NCI-H1436 treated with DMSO at 0.1 percent for 48 hours (cell line): ENCODE measurements at places on chromosomes 7 and 10.

GRCh38 chr7:137097111-137097510, 228.7 kb downstream of the CHRM2 start:
- no peak for DNase-seq

DNA sequence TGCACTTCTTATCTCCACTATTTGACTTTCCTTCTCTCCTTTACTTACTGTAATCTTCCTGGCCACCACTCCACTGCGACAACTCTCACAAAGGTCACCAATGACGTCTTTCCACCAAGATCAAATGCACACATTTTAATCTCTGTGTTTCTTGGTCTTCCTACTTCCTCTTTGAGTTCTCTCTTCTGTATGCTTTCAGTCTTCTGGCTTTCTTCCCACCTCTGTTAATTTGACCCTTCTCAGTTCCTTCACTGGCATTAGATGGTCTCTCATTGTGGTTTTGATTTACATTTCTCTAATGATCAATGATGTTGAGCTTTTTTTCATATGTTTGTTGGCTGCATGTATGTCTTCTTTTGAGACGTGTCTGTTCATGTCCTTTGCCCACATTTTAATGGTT, 31.9 kb downstream of the FAM107B start:
- no peak for DNase-seq

DNA sequence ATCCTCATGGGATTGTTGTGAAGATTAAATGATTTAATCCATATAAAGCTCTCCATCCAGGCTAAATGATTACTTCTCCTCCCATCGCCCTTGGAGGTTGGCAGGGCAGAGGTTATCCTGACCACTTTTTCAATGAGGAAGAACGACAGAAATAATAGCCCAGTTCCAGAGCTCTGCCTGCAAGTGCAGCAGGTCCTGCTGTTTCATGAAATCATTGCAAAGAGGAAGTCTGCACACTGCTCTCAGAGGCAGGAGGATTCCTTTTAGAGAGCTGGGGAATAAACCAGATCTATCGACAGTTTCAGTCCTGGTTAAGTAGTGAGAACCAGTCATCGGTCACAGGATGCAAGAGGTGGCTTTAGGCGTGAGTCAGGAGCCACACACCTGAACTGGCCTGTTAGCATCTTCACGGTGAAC, 25.0 kb upstream of the CDH23 start:
- no peak for DNase-seq

GRCh38 chr7:103083210-103083609, 8.3 kb downstream of the ARMC10 start:
- DNase-seq, result no peak

DNA sequence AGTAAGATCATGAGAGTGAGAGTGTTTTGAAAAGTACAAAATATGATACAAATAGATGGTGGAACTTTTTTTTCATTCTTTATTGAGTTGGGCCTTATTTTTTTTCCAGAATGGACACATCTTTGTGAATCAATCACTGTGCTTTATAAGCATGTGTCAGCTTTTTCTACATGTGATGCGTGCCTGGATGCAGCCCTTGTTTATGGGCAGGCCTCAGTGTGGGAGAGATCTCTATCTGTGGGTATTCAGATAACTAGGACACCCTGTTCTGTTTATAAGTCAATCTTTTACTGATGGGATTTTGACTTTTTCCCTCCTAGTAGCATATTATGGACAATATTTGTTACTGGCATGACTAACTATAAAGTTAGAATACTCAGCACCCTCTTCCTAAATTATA, 42.9 kb upstream of the IKZF1 start:
- no peak for DNase-seq

- no peak for DNase-seq
Observed at GRCh38 chr10:4099202-4099601, 314.2 kb upstream of the KLF6 start.
